Progenitor cell of endocrine pancreas (in vitro differentiated cells): ENCODE measurements at places on chromosomes 4 and X. TPM values are rescaled to one million over a fixed set of nuclear protein-coding genes. Genes with fewer than 3 reads are reported as not detected.

- DNase-seq, result no peak
Observed at GRCh38 chr4:98341309-98341708, 80.1 kb downstream of the RAP1GDS1 start.

DNA sequence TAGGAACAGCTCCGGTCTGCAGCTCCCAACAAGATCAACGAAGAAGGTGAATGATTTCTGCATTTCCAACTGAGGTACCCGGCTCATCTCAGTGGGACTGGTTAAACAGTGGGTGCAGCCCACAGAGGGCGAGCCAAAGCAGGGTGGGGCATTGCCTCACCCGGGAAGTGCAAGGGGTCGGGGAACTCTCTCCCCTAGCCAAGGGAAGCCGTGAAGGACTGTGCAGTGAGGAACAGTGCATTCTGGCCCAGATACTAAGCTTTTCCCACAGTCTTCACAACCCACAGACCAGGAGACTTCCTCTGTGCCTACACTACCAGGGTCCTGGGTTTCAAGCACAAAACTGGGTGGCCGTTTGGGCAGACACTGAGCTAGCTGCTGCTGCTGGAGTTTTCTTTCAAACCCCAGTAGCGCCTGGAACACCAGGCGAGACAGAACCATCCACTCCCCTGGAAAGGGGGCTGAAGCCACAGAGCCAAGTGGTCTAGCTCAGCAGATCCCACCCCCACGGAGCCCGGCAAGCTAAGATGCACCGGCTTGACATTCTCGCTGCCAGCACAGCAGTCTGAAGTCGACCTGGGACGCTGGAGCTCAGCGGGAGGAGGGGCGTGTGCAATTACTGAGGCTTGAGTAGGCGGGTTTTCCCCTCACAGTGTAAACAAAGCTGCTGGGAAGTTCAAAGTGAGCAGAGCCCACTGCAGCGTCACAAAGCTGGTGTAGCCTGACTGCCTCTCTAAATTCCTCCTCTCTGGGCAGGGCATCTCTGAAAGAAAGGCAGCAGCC lies 84.6 kb downstream of the THOC2 start:
- DNase-seq, result peak; percentile 26

- DNase-seq, result no peak
Observed at GRCh38 chr4:10045481-10045880, 24.2 kb upstream of the SLC2A9 start.

- DNase-seq, result no peak
Observed at GRCh38 chrX:135605906-135606305, 85.4 kb downstream of the INTS6L start.

DNA sequence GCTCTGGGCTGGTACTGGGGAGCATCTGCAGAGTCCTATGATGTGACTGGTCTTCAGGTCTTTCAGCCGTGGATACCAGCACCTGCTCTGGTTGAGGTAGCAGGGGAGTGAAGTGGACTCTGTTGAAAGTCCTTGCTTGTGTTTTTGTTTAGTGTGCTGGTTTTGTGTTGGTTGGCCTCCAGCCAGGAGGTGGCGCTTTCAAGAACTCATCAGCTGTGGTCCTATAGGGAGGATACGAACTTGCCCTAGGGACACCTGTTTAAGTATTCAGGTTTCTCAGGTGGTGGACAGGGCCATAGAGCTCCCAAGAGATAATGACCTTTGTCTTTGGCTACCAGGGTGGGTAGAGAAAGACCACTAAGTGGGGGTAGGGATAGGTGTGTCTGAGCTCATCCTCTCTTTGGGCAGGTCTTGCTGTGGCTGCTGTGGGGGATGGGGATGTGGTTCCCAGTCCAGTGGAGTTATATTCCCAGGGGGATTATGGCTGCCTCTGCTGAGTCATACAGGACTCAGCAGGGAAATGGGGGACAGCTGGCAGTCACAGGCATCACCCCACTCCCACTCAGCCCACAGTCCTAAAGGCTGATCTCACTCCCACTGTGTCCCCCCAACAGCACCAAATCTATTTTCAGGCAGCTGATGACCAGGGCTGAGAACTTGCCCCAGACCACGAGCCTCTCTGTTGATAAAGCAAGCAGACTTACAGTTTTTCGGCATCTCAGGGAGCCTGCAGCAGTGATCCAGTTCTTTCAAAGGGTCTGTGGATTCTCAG lies 24.1 kb downstream of the MSMO1 start:
- DNase-seq, result no peak

GRCh38 chr4:87270144-87270543 lies 49.7 kb upstream of the KLHL8 start:
- no peak for DNase-seq

GRCh38 chr4:161799710-161800109 lies 364.1 kb downstream of the FSTL5 start:
- DNase-seq, result no peak

- no peak for DNase-seq
Observed at GRCh38 chrX:111444881-111445280, 32.9 kb upstream of the DCX start.

DNA sequence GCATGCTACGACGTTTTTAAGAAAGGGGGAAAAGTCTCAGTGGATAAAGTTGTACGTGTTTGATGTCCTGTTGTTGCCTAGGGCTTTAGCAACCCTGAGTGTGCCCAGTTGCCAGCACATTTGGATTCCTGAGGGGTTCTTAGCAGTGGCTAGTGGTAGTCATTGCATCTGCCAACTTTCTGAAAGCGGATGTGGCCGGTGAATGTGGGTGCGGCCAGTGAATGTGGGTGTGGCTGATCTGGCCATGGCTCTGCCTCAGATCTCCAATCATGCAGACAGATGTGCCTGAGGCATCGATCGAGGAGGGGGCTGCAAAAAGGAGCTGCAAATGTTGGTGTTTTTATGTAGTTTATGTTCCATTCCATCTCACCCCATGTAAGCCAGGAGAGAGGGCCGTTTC lies 41.5 kb upstream of the FAT1 start:
- no peak for DNase-seq

GRCh38 chr4:88975958-88976774 lies 80.8 kb downstream of the FAM13A start:
- DNase-seq, result no peak

- DNase-seq, result no peak
Observed at GRCh38 chr4:111813555-111814140, 331.6 kb upstream of the FAM241A start.

DNA sequence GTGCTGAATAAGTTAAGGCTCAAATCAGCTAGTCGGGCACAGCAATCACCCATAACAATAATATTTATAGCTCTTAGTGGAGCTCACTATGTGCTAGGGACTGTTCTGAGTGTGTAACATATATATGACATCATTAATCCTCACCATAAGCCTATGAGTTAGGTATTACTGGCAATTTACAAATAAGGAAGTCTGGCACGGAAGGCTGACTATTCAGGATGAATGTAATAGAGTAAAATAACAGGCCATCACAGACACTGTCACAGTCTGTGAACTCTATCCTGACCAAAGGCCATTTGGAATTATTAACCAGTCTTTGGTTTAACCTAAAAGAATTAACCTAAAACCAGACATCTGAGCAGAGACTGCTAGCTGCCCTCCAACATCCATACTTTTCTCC lies 119.3 kb downstream of the C4orf51 start:
- no peak for DNase-seq

GRCh38 chrX:23202326-23202725 lies 132.3 kb upstream of the PTCHD1 start:
- DNase-seq, result no peak

SSX4B gene
- not detected in 2 replicates for total RNA-seq

EGF gene
- 0.36 and 0.47 TPM in 2 replicates for total RNA-seq

USP26 gene
- not detected in 2 replicates for total RNA-seq

PSAPL1 gene
- total RNA-seq, result 0.14 and 0.38 TPM in 2 replicates

ANOS1 gene
- 5.9 and 6.9 TPM in 2 replicates for total RNA-seq

ASB12 gene
- total RNA-seq, result 0.22 and 0.47 TPM in 2 replicates
